DMS 273 treated with DMSO at 0.1 percent for 48 hours (cell line): ENCODE measurements at places on chromosomes 2 and 18.

- no peak for DNase-seq
Measured at GRCh38 chr18:48792141-48792540, 158.6 kb downstream of the SMAD7 start.

DNA sequence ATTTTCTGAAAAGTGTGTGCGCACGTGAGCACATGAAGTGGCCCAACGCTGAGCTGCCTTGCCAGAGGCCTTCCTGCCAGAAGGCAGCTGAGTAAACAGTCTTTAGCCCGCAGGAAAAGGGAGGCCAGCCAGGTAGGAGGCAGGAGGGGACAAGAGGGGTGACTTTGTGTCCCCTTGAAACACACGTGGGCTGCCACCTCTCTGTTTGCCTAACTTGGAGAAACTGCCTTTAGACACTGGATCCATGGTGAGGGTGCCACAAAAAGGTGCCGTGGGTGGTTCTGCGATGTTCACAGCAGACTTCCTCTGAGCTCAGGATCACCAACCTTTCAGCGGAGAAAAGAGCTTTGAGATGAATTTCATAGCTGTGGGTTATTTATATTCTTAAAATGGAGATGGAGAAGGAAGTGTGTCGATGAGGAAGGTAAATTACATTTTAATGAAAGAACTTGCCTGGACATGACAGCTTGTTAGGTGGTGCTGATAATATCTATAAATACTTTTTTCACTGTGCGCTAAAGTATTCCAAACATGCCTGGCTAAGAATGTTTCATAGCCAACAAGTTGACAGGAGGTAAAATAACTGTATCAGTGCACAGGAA, 36.6 kb upstream of the ASB1 start:
- peak; percentile 34 for DNase-seq

- no peak for DNase-seq
Measured at GRCh38 chr2:171858397-171858958, 35.6 kb downstream of the SLC25A12 start.

GRCh38 chr2:237714690-237715458, 83.7 kb upstream of the RBM44 start:
- DNase-seq: no peak

GRCh38 chr2:124316881-124317605, 292.0 kb downstream of the CNTNAP5 start:
- peak; percentile 46 for DNase-seq

GRCh38 chr18:191725-192124, 33.4 kb downstream of the USP14 start:
- DNase-seq: no peak

DNA sequence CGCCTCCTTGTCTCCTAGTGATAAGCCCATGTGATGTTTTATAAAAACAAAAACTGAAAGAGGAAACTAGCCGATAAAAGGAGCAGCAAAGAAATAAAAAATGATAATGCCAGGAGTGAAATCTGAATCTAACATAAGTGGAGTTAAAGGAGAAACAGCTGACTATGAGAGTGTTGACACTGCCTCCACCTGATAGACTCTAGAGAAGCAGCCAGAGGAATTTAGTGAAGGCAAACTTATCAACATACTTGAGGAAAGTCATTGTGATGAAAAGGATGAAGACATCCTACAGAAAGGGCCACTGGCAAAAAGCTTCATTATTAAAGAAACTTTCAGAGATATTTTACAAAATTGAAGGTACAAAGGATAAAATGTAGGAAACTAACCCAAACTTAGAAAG, 1.9 kb downstream of the M1AP start:
- no peak for DNase-seq

GRCh38 chr2:134201533-134201932, 52.3 kb upstream of the MGAT5 start:
- DNase-seq: no peak

DNA sequence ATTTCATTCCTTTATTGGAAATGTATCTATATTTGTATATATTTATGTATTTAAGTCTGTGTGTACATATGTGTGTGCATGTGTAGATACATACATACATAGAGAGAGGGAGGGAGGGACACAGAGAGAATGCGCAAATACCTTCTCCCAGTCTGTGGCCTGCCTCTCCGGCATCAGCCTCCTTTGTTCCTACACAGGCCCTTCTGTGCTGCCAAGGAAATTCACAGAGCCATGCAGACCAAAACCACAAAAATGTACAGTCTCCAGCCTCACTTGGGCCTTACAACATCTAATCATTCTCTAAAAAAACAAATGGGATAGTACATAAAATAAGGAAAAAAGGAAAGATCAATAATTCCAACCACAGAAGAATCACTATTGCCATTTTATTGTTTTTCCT, 8.8 kb upstream of the CRACDL start:
- DNase-seq: no peak

DNA sequence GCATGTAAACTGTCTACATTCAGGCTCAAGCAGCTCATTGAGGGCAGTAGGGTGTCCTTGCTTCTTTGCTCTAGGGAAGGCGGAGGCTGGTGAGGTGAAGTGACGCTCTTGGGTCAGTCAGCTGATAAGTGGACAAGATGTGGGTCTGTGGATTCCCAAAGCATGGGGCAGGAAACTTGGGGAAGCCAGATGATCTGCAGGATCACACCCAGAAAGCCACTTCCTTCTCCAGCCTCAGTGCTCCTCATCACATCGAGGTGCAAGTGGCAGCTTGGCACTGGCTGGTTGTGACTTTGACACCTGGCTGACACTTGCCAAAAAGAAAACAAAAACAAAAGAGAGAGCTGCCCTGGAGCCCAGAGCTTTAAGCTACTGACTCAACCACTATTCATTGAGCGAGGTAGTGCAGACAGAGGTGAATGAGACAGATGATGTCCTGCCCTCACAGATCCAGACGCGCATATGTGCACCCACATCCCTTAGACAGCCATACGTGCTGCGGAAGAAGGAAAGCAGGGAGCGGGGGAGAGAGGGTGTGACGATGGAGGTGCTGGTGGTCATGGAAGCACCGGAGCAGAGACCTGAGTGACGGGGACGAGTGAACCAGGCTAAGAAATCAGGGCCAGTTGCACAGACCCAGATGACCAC, 3.1 kb upstream of the CIB4 start:
- no peak for DNase-seq

- DNase-seq: no peak
Measured at GRCh38 chr2:204650611-204651010, 105.3 kb downstream of the PARD3B start.
